ENCODE measurements at places on chromosomes 3 and 15.

- peak; percentile 88 for DNase-seq
Observed at GRCh38 chr15:22980189-22981050, at the start of gene CYFIP1. Gene CYFIP1, minus strand, starts transcription at chr15:22980368. Its CDS starts 33,083 bp downstream, at chr15:22947285.

GRCh38 chr3:157129803-157130466, 30.0 kb downstream of the CCNL1 start:
- no peak for DNase-seq

DNA sequence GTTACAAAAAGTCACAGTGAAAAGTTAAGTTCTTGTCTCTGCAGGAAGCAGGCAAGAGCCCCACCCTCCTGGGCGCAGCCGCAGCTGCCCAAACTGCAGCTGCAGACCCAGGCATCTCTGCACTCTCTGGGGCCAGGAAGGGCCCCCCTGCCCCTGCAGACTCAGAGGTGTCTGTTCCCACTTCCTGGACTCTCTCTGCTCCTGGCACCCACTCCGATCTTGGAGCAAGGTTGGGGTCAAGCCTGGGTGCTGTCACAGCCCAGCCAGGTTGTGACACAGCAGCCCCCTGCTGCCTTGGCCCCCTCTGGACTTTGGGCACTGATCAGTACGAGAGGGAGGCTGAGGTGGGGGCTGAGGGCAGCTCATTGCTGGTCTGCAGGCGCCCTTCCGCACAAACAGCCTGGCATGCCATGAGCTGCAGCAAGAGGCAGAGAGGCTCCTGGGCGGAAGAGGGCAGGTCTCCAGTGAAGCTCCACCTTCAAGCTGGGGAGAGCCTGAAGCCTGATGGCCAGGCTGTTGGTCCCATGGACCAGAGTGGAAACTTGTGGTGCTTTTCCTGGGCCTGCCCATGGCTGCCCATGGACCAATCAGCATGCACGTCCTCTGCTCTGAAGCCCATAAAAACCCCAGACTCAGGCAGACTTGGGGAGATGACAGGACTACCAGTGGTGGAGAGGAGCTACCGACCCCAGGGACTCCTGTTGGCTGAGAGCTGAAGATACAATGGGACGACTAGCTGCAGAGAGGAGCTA, 42.9 kb upstream of the LRRFIP2 start:
- DNase-seq: no peak

- no peak for DNase-seq
Observed at GRCh38 chr3:53824795-53825194, 21.4 kb downstream of the CHDH start.

- peak; percentile 27 for DNase-seq
Observed at GRCh38 chr15:101501703-101502373, 12.3 kb upstream of the PCSK6 start.

DNA sequence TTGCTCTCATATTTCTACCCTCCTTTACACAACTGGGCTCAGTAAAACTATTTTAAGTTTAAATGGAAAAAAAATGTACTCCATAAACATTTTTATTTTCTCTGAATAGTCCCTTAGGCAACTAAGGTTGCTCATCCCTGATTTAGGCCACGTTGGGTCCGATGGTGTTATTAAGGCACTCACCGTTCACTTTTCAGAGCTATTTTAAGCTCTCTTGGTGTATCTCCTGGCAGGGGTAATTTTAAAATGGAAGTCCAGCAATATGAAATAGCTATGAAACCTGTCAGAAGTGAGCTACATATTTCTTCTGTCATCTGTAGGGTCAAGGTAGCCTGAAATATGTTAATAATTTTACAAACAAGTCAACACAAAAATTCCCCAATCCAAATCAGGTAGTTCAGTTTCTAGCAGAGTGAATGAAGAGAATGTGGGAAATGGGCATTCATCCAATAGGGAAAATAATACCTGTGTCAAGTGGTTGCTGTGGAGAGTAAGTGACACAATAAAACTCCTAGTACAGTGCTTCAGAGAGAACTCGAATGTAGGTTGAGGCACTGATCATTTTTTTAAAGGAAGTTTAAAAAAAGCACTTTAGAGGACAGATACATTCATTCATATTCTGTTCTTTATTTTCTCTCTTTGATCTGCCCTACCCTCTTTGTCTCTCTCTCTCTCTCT, 209.3 kb upstream of the FEZF2 start:
- DNase-seq: no peak

DNA sequence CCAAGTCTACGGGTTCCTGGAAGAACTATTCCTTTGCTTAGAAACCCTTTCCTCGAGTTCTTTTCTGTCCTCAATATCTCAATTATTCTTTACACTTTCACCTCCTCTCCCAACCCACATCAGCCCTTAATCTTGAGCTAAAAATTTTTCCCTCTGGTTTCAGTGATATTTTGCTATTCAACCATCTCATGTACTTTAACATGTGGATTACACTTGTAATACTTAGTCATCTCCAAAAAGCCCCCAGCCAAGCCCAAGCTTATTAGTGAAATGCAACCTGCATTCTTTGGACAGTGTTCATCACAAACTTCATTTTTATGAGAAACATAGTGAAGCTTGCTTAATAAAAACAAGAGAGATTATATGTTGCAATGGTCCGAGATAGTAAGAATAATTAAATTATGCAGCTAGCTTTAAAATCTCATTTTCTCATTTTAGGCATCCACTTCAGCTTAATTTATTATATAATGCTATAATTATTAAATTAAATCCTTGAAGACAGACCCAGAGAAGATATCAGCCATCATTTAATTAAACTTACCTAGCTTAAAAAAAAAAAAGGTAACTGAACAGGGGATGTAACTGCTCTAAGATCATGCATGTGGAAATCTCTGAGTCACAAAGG, 534.5 kb upstream of the TBL1XR1 start:
- peak; percentile 92 for DNase-seq

- no peak for DNase-seq
Observed at GRCh38 chr3:141971571-141971970, 95.1 kb downstream of the ATP1B3 start.

DNA sequence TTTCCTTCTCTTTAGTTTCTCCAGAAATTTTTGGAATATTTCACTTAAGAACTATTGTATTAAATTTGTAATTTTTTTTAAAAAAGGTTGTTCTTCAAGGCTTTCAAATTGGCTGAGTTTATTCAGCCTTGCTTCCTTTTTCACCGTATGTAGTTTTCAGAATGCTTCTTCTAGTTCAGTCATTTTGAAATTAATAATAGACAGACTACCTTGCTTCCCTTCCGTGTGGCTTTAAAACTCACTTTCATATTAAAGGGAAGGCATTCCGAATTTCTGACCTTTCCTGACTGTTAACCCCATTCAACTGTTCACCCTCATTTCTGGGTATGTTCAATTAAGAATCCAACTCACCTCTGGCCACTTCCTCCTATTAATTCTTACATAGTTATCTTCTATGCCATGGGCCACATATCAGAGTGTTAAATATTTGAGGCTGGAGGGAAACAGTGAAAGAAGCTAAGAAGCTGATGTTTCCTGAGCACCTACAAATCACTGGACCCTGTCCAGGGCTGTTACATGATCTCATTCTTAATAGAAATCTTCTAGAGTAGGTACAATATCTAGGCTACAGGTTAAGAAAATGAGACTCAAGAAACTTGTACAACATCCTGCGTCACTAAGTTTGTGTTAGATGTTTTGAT, 237.5 kb downstream of the P3H2 start:
- no peak for DNase-seq

DNA sequence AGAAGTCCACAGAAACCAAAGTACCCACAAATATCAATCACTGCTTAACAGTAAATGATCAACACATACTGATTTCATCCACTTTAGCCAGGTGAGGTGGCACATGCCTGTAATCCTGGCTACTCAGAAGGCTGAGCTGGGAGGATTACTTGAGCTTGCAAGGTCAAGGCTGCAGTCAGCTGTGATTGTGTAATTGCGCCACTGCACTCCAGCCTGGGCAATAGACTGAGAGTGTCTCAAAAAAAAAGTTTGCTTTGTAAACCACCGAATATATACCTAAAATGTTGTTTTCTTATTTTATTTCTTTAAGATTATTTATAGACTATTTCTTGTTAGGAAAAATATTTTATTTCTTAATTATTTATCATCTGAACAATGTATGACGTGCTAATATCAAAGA, 8.7 kb upstream of the ATP13A4 start:
- DNase-seq: no peak

DNA sequence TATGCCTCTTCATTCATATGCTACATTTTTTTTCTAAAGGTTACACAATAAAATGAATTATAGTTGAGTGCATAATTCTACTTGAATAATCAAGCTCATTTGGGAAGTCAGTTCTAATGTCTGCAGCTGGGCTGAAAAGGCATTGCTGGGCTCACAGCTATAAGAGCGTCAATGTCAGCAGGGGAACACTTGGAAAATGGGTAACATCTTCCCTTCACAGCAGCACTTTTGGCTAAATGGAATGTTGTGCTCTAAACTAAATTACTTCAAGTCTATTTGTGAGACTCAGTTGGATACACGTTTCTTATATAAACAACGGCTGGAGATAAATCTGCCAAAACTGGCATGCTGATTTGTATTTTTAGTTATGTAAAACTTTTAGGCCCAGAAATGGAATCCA, 357.8 kb downstream of the TBL1XR1 start:
- DNase-seq: no peak

- DNase-seq: peak; percentile 75
Observed at GRCh38 chr3:16600780-16601536, 4.3 kb downstream of the DAZL start.

GRCh38 chr3:149332771-149333170, 665 bp downstream of the TM4SF18 start:
- no peak for DNase-seq

- DNase-seq: no peak
Observed at GRCh38 chr3:151550642-151551041, 89.8 kb upstream of the IGSF10 start.

GRCh38 chr3:159187706-159188105, 385.9 kb downstream of the MFSD1 start:
- no peak for DNase-seq

GRCh38 chr3:184323696-184324095, 9.3 kb downstream of the EIF4G1 start:
- no peak for DNase-seq

- no peak for DNase-seq
Observed at GRCh38 chr15:47442371-47442770, 274.9 kb upstream of the SEMA6D start.

GRCh38 chr3:134625462-134625861, 25.4 kb downstream of the KY start:
- no peak for DNase-seq

GRCh38 chr3:48695393-48695753, 9.7 kb upstream of the NCKIPSD start:
- peak; percentile 58 for DNase-seq

- no peak for DNase-seq
Observed at GRCh38 chr3:20069178-20069532, 28.9 kb downstream of the KAT2B start.

GRCh38 chr3:45253316-45253715, 27.2 kb upstream of the TMEM158 start:
- no peak for DNase-seq

DNA sequence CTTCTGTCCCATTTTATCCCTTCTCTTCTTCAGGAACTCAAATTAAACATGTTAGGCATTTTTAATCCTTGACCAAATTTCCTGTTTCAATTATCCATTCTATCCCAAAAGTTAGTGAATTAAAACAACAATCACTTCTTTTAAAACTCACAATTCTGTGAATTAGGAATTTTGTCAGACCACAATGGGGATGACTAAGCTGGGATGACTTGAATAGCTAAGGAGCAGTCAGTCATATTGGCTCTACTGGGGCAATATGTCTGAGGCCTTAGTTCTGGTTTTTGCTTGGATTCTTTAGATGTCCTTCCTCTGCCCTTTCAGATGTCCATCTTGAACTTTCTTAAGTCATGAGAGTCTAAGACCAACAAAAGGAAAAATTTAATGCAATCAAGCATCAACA, 178.2 kb upstream of the TGFBR2 start:
- DNase-seq: peak; percentile 78

DNA sequence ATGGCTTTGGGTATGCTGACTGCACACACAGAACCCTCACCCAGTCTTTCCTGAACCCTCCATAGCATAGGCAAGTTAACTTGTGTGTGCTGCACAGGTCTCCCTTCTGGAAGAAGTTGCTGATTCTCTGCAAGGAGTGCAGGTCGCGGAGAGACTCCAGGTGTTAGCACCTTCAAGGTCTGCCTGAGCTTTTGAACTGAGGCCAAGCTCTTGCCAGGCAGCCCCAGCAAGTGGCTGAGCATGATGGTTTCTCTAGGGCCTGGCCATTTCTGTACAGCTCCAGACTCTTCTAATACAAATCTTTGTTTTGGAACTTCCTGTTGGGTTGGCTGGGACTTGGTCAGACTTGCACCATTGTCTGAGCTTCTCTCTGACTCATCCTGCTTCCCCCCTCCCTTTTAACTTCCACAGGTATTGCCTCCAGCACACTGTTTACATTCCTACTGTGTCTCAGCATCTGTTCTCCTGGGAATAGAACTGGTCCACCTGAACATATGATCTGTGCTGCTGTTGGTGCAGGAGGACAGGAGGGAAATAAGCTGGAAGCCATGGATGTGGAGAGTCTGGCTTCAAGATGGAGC, 53.3 kb downstream of the KY start:
- no peak for DNase-seq

GRCh38 chr15:98177966-98178592, 217.6 kb downstream of the ARRDC4 start:
- peak; percentile 83 for DNase-seq
